COLO829 (cell line): ENCODE measurements at places on chromosomes 12 and 14.

GRCh38 chr12:120164293-120164692, 30.2 kb downstream of the GCN1 start:
- DNase-seq = no peak

DNA sequence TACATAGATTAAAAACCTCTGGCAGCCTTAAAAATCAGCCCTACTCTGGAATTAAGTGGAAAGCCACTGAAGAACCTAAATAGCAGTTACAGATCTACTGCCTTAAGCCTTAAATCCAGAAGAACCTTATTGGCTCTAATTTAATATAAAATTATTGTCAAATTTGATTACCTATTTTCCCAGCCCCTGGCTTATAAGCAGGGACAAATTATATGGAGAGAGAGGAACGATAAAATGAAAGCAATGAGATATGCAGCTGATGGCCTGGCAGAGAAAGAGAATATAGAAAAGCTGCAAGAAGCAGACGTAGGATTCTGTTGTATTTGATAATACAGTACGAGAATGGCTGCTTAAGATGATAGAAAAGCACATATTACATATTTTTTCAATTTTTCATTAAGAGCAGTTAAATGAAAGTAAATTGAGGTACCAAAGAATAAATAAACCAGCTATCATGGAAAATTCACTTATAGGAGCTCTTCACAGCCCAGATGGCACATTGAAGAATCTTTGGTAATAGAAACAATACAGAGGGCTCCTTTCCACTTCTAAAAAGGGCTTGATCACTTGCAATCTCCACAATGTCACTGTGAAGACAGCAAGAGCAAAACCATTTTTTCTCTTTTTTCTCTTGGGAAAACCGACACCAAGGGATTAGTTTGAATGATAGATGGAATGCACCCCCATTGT, 129.4 kb downstream of the KICS2 start:
- DNase-seq = no peak

DNA sequence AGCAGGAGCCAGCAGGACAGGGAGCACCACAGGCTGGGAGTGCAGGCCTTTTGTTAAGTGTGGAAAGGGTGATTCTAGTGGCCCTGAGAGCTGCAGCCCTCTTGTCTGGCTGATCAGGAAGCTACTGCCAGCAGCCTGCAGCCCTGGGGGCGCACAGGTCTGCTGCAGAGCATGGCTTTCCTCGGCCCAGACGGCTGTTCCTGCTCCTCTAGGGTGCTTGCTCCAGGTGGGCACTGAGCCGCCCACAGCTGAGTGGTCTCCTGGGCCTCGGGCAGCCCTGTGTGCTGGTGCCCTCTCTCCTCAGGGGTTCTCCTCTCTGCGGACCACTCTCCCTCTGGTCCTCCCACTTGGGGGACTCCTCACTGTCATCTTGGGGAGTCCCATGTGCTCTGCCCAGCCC, 18.9 kb downstream of the CCDC88C start:
- no peak for DNase-seq

DNA sequence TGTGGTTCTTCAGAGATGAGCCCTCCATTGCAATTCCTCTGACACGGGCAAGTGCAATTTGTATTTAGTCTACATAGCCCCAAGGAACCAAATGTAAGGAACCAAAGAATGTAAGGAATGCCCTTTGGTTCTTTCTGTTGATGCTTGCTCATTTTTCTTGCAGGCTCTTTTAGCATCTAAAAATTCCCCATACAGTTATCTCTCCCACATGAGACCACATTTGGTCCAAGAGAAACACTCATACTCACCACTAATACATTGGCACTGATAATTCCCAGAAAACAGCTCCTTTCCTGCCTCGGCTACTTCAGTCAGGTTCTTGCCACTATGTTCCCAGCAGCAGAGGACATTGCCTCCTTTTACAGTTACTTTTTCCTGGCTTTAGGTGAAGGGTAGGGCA, 332.6 kb downstream of the AEBP2 start:
- no peak for DNase-seq

DNA sequence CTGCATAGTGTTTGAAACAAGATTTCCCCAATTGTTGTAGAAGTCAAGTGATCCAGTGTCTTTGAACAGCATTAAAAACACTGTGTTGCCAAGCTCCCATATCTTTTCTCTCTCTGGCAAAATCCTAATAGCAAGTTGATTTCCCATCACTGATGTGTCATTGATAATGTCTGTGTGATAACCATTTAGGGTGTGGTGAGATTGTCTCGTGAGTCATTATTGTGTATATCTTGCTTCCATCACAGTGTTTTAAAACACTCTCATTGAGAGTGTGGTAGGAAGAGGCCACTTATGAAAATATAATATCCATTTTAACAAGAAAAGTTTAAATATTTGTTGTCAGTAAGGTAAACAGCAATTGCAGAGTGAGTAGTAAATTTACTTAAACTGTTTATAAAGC, 74.7 kb downstream of the PRORP start:
- DNase-seq = no peak

DNA sequence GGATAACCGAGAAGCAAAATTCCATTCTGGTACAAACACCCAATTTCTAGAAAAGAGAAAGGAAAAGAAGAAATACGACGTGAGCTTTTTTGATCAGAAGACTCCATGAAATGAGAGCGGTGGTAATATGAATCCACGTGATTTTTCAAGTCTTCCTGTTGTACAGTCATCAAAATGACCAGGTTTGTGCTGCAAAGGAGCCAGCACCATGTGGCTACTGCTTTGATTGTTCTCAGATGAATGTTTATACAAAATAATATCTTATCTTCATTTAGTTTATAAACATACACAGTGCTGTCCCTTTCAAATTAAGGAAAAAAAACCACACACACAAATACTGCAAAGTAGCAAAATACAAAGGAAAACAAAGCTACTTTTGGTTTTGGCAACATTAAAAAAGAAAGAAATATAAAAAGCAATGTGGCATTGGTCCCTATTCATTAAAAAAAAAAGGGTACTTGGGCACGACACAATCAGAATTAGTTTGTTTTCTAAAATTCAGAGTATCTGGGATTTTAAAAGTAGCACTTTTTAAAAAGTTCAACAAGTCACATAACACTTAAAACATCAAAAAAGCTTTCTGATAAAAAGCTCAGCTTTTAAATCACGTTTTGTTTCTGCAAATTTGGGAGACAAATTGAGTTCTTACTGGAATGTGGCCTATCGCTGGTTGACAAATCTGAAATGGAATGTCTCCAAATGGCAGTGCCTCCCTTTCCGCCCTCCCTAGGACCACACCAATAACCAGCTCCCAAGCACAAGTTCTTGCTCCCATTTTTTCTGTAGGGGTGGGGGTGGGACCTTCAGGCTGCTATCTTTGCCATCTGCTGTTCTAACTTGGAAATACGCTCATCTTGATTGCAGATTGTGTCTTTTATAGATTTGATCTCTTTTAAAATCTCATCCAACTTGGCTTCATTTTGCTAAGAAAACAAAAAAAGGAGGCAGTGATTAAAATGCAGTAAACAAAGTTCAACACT, 13.2 kb upstream of the SELPLG start:
- no peak for DNase-seq

DNA sequence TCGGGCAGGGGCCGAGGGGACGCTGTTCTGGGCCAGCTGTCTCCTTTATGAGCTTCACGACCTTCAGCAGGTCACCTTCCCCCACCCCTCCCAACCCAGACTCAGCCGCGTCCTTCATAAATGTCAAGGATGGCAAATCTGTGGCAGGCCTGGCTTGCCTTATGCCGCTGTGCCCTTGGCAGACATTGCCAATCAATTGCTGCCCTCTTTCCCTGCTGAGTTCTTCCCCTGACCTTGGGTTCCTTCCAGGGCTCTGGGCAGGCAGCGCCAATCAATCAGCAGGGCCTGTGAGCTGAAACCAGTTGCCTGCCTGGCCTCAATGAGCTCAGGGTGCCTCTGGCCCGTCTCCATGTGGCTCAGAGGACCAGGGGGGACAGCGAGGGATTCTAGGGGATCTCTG, 7.7 kb downstream of the FAM222A start:
- no peak for DNase-seq

DNA sequence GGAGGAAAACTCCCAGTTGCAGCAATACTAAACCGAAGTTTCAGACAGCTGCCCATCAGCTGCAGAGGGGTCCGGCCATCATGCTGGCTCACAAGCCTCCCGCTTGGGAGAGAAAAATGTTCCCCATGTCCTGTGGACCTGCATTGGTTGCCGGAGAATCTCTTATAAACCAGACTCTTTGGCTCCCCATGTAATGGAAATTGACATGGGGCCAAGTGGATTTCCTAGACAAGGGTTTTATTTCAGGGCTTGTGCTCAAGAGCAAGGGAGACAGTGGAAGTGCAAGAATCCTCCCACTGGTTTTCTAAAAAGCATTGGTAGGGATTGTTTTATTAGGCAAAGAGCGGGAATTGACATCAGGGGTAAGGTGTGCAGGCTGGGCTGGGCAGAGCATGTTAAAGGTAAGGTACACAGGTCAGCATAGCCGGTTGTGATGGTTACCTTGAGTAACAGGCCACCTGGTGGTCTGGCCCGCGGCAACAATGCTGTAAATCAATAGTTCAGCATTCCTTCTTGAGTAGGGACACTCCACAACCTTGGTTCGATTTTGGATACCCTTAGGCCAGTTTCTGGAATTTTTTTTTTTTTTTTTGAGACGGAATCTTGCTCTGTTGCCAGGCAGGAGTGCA, 135.4 kb downstream of the UNC79 start:
- DNase-seq = no peak
